Activated CD8-positive, alpha-beta memory T cell treated with anti-CD3 and anti-CD28 coated beads for 1 hour (primary cell): ENCODE measurements at places on chromosomes 5 and 9.

DNA sequence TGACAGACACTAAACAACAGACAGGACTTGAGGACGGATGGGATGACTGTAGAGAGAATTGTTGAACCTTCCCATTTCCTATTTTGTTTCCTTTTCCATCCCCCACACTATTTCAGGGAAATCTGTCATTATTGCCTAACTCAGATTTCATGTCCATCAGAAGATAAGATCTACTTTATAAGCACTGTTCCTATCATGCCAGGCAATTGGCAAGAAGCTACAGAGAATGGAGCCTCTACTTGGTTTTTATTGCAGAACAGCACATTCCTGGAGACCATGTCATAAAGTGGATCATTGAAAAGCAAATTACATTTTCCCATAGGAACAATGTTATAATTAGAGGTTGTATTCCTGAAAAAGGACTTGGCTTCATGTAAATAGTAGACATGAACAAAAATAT lies 173.7 kb upstream of the KIF2A start:
- no peak for DNase-seq

DNA sequence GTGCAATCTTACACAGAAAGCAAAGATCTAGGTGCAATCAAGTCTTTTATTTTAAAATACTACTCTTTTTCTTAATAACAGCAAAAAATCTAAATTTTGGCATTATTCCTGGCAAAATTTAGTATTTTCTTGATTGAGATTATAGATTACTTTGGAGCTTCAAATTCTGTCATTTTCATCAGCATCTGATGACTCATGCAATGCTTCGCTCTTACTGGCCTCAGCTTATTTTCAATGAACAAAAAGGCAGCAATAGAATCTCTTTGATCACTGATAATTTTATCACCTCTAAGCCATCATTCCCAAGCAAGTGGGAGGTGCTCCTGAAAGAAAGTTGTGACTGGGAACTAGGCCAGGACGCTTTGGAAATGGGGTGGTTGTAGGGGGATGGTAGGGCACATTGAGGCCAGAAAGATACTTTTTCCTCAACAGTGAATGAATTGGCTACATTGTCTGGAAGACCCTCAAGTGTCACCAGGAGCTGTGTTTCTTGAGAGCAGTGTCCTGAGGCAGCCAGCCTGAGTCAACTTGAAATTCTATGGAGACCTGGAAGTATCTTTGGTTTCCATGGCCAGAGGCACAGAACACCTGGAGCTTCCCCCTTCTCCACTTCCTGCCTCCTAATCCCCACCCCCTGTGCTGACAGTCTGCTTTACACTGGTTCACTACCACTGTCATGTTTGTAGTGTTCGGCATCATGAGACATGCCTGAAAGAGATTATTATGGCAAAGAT lies 46.9 kb upstream of the APC start:
- DNase-seq = no peak

DNA sequence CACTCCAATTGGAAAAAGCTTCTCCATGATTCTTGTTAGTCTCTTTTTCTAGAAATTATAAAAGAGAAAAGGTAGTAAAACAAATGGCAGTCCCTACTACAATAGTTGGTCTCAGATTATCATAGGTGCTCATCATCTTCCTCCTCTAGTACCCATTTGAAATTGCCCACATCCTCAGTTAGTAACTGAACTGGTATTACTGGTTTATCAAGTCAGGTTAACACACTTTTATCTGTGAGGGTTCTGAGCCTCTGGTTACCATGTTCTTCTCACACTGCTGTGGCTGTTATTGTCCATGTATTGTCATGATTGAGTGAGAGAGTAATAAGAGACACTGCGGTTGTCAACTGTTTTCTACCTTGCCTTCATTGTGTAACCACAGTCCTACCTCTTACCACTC lies 901.7 kb downstream of the TLE1 start:
- no peak for DNase-seq

GRCh38 chr9:27157097-27157496 lies 48.1 kb downstream of the TEK start:
- no peak for DNase-seq

DNA sequence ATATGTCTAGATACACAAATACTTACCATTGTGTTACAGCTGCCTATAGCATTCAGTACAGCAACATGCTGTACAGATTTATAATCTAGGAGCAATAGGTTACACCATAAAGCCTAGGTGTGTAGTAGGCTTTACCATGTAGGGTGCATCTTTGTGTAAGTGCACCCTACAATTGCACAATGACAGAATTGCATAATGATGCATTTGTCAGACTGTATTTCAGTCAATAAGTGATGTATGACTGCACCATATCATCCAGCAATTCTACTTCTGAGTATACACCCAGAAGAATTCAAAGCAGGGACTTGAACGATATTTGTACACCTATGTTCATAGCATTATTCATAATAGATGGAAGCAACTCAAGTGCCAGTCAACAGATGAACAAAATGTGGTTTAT lies 100.4 kb upstream of the SLC44A1 start:
- DNase-seq = no peak

DNA sequence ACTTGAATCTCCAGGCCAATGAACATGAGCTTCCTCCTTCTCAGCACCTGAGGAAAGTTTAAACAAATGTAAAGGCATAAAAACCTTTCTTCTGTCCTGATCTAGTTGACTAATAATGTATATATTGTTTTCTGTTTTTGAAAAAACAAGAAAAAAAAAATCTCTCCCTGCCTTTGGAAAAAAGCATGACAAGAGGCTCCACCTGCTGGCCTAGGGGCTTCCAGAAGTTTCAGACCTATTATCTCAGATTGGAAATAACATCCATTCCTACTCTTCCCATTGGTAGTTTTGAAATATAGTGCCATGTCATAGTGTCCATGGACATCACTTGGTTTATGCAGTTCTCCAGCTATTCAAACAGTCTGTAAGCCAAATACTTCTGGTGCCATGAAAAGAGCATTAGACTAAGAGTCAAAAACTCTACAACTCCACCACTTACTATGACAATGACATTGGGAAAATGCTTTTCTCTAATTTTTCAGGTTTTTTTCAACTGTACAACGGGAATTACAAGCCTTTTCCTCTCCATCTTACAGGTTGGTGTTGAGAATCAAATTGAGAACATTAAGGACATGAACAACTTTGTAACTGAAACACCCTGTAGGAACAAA lies 409.6 kb upstream of the MPDZ start:
- DNase-seq = no peak

DNA sequence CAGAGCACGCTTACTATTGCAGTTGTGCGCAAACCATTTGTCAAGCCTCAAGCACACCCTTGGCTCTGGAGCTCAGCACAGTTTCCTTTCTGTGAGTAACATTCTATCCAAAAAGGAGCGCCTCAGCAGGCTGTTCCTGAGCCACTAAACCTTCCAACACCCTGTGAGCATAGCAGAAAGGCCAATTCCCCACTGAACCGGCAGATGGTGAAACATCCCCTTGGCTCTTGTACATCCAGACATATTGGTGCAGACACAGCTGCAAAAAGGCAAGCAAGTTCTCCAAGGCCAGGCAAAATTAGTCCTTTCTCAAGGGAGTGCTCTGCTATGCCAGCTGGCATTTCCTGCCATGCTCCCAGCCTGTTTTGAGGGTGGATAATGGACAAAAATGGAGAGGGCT lies 44.1 kb upstream of the CEMIP2 start:
- DNase-seq = no peak

DNA sequence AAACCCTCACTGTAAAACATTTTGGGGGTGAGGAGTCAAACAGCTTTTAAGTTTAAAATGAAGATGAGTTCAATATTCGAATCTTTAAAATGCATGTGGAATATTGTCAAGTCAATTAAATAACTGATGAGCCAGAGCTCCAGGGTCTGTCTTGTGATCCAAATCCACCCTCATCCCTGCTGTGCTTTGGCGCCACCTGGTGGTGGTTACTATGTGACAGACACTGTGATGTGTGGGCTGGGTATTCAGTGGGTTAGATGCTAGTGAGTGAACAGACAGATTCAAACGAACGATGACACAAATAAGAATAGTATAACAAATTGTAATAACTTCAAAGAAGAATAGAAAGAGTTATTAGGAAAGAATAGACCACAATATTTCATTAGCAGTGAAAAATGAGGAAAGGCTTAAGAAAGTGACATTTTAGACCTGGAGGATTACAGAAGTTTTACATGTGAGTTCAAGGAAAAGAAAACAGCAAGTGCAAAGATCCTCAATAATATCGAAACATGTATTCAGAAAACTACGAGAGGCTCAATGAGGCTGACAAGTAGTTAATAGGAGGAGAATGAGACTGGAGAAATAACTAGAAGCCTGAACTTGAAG lies 51.4 kb upstream of the CHSY3 start:
- peak; percentile 46 for DNase-seq

DNA sequence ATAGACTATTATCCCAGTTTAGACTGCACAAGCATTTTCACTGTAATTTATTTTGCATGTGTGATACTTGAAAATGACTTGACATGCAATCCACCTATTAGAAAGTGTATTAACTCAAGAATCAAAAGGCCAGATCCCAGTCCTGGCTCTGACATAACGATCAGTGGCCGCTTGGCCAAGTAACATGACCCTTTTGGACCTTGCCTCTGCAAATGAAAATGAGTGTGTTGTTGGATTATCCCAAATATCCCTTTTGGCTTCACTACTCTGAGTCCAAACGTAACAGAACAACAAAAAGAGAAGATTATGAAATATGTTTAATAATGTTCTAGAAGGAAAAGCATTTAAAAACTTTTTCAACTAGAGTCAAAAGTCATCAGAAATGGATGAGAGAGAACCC lies 19.0 kb downstream of the DMGDH start:
- no peak for DNase-seq

GRCh38 chr5:142184988-142185387 lies 76.4 kb downstream of the NDFIP1 start:
- no peak for DNase-seq

DNA sequence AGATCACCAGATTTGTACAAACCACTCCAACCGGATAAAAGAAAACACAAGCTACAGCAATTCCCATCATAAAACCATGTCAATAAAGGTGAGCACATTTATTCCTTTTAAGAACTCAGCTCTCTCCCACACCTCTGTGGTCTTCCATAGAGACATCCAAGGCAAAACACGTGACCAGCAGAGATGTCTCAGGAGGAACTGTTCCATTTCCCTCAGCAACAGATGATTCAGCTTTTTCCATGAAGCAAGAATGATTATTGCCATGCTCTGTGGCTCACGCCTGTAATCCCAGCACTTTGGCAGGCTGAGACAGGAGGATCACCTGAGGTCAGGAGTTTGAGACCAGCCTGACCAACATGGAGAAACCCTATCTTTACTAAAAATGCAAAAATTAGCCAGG lies 15.8 kb downstream of the GZMK start:
- no peak for DNase-seq

DNA sequence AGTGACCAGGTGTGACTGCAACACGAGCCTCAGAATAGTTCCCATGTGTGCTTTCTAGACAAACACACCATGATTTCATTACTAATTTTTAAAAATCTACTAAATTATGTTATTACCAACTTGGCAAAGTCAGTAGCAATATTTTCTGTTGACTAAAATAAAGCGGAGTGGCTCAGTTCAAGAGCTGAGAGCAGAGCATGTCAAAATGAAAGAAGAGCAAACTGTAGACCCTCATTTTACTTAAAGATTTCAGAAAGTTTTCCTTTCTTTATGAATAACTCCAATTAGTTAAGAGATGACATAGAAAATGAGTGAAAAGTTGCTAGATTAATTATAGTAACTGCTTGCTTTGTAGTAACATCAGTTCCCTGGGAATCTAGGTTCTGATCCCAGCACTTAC lies 17.9 kb downstream of the OXCT1 start:
- DNase-seq = no peak
